ENCODE measurements at places on chromosomes 7 and 10. TPM values are rescaled to one million over a fixed set of nuclear protein-coding genes. Genes with fewer than 3 reads are reported as not detected.

The ZNF518A gene
- total RNA-seq = 17.3 TPM

DNA sequence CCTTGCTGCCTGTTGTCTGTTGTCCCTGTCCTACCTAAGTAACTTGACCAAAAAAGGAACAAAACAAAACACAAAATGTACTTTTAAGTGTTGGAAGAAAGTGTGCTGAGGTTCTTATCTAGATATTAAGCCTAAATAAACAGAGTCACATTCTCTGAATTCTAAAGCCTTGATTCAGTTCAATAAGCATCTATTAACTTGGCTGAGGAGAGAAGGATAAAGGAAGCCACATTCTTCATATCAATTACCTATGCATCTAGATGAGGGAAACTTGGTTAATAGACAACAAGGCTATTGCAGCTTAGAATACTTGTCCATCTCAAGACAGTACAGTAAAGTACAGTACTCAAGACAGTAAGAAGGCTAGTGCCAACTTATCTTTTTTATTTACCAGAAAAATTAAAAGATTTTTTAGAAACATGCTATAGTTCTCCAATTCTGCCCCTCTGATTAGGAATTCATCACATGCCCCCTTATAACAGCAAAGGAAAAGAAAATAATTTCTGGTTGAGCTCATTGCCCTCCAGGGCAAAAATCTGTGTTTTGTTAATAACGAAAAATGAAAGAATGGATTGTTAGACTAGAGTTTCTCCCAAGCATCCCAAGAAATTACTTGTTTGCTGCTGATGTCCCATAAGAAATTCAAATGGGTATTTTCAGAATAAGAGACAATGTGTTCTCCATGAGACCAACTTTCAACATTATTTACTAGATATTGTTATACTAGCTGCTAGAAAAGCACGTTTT lies 546.5 kb upstream of the SEMA3D start:
- no peaks in the 10 kb centered on the region for H3K36me3 ChIP-seq
- no peaks in the 10 kb centered on the region for H3K4me1 ChIP-seq
- H3K4me3 ChIP-seq = no peak overlapping the region
- no peaks in the 10 kb centered on the region for H3K27me3 ChIP-seq
- ATAC-seq = no peak
- H3K27ac ChIP-seq = no peak overlapping the region

DNA sequence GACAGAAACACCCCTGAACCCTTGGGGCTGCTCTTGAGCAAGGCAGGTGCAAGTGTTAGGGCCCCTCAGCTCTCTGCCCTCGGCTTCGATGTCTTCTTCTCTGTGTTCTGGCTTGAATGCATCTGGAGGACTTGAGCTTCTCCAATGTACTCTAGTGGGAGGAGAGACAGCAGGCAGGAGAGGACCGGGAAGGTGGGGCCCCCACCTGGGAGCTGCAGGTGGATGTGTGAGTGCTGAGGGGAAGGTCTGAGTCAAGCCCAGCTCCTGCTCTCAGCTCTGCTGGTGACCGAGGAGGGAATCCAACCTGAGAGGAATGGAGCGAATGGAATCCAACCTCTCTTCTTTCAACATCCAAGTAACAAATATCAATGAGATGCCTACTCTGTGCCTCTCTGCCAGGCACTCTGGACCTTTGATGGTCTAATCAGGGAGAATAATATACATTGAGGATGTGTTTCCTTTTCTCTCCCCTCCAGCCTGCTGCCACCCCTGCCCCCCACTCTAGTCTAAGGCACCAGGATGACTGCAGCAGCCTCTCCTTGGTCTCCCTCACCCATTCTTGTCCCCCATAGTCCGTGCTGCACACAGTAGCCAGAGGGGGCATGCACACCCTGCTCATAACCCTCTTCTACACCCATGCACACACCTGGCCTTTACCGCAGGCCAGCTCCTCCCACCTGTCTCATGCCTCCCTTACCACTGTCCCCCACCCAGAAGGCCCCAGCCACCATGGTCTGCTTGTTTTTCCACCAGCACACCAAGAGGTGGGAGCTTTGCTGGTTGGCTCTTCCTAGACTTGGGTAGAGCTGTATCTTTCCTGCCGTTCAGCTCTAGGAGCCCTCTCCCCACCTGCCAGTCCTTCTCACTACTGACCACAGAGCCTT lies 13.6 kb downstream of the TBATA start:
- no peaks in the 10 kb centered on the region for H3K4me1 ChIP-seq
- no peaks in the 10 kb centered on the region for H3K36me3 ChIP-seq
- peaks cover 6% of the 10 kb centered on the region for H3K27me3 ChIP-seq
- no peak overlapping the region for H3K4me3 ChIP-seq
- ATAC-seq = no peak

The NUTM2D gene
- total RNA-seq = 0.37 TPM

DNA sequence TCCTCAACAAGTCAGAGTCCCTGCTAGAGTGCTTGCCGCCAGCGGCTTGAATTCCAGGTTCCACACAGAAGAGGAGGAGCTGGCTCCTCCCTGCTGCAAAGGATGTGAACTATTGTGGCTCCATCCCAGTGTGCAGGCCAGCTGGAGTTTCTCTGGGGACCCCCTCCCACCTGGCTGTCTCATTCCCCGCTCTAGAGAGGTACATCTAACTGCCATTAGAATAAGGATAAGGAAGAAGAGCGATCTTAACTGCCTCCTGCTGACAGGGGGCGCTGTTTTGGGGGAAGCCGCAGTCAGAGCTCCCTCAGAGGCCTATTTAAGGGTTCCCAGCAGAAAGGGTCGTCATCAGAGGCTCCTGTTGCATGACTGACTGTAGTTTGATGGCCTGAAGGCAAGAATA lies 40.8 kb upstream of the HECW1 start:
- H3K36me3 ChIP-seq = no peaks in the 10 kb centered on the region
- H3K27ac ChIP-seq = no peak overlapping the region
- peaks cover 32% of the 10 kb centered on the region for H3K27me3 ChIP-seq
- ATAC-seq = no peak

DNA sequence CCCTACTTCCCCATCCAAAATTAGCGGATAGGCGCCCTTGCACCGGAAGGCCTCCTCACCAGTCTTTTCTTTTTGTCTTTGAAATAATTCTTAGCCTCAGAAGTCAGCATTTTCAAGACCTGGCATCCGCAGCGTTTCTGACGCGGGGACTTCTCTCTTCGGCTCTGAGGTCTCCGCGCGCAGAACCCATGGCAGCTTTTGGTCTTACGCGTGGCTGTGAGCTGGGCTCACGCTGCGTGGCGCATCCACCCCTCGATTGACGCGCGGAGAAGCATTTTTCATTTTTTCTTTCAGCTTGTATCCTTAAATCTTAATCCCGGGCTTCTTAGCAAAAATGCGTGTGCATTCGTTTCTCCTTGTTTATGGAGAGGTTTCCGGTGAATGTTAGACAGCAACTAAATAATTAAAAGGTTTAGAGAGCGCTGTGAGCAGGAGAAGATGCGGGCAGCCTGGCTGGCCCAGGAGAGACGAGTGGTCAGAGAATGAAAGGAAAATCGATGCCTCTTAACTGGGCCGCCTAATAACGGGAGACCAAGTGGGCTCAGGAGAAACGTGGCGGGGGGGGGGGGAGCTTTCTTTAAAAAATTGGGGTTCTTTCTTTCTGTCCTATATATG lies 2.0 kb upstream of the GATA3 start:
- H3K4me3 ChIP-seq = peak overlapping the region; percentile 98
- H3K27ac ChIP-seq = no peak overlapping the region
- peaks cover 47% of the 10 kb centered on the region for H3K36me3 ChIP-seq
- H3K27me3 ChIP-seq = peaks cover 28% of the 10 kb centered on the region
- H3K4me1 ChIP-seq = peaks cover 15% of the 10 kb centered on the region
